ENCODE measurements at places on chromosomes 3 and 15.

DNA sequence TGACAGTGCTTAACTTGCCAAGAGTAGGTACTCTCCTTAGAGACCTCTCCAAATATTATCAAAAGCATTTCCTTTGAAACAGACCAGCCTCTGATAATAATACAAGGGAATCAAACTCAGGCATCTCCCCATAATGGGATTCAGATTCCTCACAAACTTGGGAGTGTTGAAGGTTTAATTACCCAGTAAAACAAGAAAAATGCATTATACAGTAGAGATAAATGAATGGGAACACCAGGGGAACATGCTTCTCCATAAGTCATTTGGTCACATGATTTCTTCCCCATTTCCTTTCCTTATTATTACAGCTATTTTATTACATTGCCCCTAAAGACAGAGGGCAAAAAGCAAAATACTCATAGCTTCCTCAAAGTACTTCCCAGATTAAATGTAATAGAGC, 325.0 kb upstream of the CDIN1 start:
- DNase-seq, result no peak

DNA sequence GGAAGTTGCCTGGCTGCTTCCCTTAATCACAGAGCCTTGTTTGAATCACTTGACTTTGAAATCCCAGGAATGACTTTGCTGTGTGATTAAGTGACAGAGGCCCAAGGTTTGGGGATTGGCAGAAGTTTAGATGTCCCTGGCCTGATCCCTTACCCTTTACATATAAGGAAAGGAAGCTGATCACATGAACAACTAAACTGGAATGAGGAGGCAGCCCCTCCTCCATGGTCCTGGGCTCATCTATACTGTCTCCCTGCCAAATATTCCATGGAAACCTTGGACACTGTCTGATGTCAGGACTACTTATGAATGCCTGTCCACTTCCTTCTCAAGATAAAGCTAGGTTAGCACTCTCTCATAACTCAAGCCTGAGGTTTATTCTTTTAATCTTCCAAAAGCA, 181.3 kb upstream of the CTDSPL start:
- DNase-seq, result no peak

DNA sequence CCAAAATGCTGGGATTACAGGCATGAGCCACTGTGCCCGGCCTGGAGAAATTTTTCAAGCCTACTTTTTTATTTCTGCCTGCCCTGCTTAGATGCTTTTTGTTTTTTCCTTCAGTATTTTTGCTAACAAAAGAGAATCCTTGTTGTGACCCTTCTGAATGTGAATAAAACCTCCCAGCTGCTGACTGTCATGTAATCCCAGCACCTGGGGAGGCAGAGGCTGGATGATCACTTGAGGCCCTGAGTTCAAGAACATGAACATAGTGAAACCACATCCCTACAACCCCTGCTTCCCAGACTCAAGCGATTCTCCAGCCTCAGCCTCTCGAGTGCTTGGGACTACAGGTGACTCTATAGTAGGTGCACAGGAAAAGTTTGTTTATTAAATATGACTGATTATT, 84.9 kb downstream of the SOX2 start:
- no peak for DNase-seq

DNA sequence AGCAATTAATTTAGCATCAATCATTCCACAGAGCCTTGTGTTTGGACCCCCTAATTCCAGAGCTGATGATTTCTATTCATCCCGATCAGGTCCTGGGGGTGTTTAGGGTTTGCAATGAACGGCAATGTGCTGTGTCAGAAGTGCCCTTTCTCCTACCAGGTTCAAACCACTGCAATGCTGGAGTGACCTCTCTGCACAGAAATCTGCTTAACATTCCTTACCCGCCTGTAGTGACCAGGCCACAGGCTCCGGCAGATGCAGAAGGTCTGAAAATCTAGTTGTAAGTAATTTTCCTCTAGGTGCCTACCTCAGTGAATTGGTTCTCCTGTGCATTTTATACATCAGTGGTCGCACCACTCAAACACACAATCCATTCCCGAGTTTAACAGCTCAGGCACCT, 725.3 kb upstream of the CFAP20DC start:
- DNase-seq, result no peak

DNA sequence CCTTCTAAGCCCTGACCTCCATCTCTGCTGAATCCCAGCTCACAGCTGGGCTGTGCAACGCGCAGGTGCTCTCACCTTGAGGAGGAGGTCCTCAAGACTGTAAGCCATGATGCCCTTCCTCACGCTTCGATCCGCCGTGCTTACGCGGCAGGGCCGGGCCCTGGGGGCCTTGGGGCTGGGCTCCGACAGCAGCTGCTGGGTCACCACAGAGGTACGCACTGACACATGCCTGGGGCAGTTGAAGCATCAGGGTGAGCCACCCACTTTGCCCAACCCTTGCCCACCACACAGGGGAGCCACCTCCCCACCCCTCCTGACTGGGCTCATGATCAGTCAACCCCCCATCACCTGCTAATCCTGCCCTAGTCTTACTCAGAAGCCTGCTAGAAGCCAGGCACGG, 3.1 kb downstream of the CIDEC start:
- no peak for DNase-seq

- no peak for DNase-seq
Observed at GRCh38 chr15:100769043-100769974, 110.3 kb upstream of the ALDH1A3 start.

DNA sequence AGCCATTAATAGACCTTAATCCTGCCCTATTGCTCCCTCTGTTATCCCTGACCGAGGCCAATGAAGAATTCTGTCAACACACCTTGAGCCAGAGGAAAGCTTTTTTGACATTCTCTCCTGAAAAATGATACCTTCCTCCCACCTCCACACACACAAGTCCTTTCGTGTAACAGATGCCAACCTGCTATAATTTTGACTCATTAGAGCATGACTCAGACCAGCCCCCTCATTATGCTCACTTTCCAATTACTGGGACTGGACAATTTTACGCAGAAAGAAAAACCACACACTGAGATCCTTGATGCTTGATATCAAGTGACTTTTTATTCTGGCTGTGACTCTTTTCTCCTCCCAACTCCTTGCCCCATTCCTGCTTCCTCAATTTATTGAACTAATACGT, 50.9 kb downstream of the LSAMP start:
- DNase-seq, result peak; percentile 92

GRCh38 chr15:95664450-95664849, 666.0 kb upstream of the NR2F2 start:
- no peak for DNase-seq

GRCh38 chr3:5013021-5013906, 34.0 kb downstream of the BHLHE40 start:
- DNase-seq, result no peak

DNA sequence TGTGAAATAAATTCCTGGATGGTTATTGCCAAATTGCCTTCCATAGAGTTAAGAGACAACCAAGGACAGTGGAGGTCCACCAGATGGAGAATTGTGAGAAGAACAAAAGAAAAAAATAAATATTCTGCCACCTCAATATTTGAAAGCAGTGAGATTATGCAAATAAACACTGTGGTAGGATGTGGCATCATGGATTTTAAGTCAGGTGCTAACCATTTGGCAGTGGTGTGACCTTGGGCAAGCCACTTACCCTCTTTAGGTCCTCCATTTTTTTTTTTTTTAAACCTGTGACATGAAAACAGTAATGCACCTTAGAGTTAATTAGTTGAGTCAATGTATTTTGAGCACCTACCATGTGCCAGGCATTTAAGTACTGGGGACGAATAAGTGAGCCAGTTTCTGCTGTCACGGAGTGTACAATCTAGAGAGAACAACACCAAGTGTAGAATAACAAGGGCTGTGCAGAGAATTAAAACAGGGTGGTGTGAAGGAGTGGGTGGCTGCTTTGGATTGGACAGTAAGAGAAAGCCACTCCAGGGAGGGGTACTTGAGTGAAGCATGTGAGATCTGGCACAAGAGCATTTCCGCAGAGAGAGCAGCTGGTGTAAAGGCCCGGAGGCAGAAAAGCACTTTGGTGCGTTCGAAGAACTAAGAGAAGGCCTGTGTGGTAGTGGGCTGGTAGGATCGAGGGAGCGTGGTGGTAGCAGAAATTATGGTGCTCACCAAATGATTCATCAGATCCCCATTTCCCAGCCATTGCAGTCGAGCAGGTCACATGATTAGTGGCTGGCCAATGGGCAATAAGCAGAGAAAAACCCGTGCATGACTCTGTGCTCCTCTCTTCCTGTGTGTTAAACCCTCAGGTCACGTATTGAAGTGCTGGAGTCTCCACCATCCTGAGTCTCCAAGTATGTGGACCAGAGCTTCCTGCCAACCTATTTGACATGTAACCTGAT, 39.2 kb downstream of the CCK start:
- DNase-seq, result no peak

- no peak for DNase-seq
Observed at GRCh38 chr3:31265646-31266428, 266.9 kb upstream of the STT3B start.

DNA sequence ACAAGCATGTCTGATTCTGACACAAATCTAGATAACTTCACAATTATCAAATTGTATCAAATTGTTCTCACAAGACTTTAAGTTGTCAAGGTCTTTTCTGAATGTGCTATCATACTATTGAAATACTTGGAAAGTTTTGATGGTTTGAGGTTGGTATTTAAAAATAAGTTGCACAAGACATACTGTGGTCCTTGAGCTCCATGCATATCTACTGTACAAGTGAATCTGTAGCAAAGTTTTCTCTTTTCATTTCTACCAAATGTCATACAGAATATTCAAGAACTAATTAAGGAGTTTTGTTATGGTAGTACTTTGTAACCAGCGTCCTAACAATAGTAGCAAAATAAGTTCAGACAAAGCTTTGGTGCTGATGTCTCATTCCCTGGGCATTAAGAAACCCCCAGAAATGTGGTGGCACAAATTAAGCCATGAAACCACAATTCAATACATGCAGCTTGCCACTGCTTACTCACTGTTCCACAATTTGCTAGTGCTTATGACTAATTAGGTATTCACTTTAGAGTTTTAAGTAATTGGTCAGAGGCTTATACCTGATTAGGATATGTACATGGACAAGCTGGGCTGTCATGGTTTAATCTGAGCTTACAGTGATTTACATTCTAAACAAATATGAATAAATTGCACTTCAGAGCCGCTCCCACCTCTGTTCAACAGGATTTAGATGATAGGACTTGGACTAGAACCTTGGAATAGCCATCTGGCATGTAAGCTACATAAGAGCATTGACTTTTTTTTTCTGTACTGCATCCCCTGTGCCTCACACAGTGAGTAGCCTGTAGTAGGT, 8.8 kb downstream of the TBC1D23 start:
- peak; percentile 28 for DNase-seq

DNA sequence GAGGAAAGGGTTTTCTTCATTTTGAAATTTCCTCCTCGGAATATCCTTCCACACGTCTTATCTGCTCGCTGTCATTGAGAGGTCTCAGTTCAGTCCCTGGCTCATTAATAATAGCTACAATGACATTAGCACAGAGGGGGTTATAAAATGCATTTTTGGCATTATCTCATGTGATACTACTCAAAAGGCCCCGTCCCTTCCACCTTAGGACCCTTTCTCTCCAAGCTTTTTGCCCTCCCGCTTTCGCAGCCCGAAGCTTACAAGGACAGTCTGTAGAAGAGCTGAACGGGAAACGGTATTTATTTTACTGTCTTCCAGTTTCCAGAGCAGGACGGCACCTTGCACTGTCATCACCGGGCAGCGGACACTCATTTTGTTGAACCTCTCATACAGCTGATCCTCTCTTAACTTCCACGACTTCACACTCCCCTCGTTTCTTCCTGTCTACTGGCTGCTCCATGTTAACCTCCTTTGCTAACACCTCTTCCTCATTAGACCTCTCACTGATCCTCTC, 5.6 kb upstream of the PLEKHO2 start:
- no peak for DNase-seq

DNA sequence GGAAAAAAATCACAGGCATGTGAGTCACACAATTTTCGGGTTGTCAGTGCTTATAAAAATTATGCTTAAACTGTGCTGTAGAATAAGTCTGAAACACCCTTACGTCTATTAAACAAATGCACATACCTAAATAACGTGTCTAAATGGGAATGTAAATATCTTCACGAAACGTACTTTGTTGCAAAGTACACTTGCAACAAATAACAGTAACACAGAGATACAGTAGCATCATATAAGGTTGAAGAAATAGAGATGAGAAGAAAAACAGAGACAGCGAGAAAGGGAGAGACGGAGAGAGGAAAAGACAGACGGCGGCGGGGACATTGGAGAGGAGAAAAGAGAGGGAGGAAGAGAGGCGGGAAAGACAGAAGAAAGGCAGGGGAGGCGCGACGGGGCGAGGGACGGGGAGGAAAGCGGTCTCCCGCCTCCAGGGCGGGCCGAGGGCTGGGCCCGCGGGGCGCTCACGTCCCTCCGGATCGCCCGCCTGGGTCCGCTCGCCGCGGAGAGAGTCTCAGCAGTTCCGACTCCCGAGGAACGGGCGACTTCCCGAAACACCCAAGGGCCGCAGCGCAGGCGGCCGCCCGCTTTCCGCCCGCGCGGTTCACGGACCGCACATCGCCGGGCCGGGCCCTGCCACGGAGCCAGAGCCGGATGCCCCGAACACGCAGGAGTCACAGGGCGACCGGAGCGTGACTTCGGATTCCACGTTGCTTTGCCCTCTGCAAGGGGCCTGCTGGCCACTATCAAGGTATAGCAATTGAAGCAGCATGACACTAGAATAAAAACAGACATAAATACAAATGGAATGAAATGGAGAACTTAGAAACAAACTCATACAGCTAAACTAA, 153.4 kb downstream of the LMLN start:
- no peak for DNase-seq

GRCh38 chr3:72961752-72962151, 34.9 kb upstream of the PPP4R2 start:
- DNase-seq, result no peak

DNA sequence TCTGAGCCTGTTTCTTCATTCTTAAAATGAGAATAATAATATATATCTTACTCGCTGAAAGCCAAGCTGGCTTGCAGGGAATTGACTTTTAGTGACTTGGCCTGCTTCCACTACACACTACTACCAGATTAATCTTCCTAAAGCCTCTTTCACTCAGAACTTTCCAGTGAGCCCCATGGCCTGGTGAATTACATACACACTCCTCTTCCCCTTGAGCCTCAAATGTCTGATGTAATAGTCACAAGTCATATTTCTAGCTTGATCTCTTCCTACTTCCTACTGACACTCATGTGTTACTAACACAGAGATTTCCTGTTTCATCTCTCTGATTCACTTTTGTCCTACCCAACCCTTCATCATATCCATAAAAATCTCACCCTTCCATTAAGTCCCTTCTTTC, 82.7 kb upstream of the SOX2 start:
- DNase-seq, result no peak

Measured in NCI-H2081 (cell line).